SJSA1 (cell line): ENCODE measurements at places on chromosomes 16 and 17. TPM values are rescaled to one million over a fixed set of nuclear protein-coding genes. Genes with fewer than 3 reads are reported as not detected.

DNA sequence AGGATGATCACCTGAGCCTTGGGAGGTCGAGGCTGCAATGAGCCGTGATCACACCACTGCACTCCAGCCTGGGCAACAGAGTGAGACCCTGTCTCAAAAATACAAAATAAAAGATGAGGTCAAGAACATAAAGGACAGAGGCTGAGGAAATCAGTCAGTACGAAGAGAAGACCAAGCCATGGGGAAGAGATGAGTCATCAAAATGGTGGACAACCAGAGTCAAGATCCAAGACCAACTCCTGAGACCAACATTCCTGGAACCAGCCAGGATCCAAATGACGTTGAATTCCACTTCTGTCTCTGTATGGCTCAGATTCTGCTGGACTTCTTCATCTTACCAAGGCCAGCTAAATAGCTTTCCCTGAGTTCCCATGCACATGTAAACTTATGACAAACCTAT, 44.8 kb upstream of the NOG start:
- DNase-seq: no peak

GRCh38 chr17:50043290-50044148, 12.4 kb upstream of the ITGA3 start:
- DNase-seq: no peak

DNA sequence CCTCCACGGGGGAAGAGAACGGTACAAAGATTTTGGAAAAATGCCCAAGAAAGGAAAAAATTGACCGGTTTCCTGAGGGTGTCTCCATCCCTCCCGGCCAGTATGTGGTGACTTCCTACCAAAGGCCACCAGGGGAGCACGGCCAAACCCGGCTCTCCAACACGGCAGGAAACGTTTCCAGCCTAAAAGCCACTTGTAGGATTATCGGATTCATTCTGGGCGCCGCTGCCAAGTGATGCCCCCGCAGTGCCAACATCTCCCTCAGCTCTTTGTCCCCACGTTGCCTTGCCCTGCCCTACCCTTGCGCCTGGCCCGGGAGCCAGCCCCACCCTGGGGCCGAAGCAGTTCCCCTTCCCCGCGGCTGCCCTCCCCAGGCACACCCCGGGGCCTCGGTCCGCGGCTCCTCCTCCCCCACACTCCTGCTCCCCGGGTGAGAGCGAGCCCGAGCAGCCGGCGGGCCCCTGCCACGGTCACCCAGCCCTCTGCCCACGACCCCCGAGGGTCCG, 688 bp downstream of the CRK start:
- DNase-seq: peak; percentile 66

HGS gene
- total RNA-seq: 126 and 146 TPM in 2 replicates

ABCC11 gene
- 0.66 TPM in 1 of 2 replicates, not detected in the other for total RNA-seq

DNA sequence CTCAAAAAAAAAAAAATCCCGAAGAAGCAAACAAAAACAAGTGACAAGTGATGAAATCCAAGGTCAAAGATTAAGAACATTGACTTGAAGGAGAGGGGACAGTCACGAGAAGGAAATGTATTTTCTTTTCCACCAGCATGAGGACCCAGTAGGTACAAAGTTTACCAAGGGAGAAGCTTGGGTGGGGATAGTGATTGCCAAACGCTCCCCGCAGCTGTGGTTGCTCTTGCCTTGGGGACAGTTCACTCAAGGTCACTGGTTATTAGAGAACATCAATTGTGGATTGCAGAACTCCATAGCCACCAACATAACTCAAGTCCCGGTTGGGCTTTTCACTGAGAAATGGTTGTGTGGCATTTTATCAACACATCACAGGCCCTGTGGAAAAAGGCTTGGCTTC, 27.0 kb downstream of the RSL1D1 start:
- no peak for DNase-seq

ZFPM1 gene
- 0.38 and 0.92 TPM in 2 replicates for total RNA-seq

CDH3 gene
- 0.34 and 4.9 TPM in 2 replicates for total RNA-seq

SOCS1 gene
- total RNA-seq: 8.1 and 9.0 TPM in 2 replicates

DNA sequence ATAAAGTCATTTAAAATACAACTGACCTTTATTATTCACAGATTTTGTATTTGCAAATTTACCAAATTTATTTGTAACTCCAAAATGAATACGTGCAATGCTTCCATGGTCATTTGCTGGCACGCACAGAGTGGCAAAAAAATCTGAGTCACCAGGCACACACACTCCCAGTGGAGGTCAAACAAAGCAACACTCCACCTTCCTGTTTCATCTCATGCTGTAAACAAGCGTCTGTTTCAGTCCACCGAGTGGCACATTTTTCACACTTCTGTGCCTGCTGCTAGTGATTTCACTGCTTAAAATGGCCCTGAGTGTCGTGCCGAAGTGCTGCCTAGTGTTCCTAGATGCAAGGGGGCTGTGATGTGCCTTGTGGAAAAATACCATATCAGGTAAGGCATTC, 17.8 kb upstream of the ITGAE start:
- no peak for DNase-seq

RBFOX1 gene
- total RNA-seq: not detected in 2 replicates

NLK gene
- total RNA-seq: 19.3 and 21.8 TPM in 2 replicates

DNA sequence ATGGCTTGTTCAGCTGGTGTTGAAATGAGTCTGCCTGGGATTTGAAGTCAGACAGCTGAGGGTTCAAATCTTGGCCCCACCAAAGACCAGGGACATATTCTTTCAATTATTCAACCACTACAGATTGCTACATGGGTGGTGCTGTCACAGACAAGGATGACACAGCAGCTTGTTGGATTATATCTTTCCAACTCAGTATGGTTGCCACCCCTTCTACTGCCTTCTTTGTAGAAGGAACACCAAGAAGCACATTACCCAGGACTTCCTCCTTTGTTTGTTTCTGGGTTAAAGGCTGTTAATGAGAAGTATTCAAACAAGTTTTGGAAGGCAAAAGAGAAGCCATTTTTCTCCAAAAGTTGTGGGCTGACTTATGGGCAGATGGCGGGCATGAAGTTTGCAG, 78.6 kb downstream of the COPRS start:
- no peak for DNase-seq

- DNase-seq: no peak
Measured at GRCh38 chr17:39688475-39688835, 598 bp upstream of the PGAP3 start.

NTN3 gene
- total RNA-seq: 0.24 TPM in 1 of 2 replicates, not detected in the other

BRIP1 gene
- 31.2 and 53.2 TPM in 2 replicates for total RNA-seq

- DNase-seq: no peak
Measured at GRCh38 chr16:78962457-78962929, 638.0 kb downstream of the MAF start.

DNA sequence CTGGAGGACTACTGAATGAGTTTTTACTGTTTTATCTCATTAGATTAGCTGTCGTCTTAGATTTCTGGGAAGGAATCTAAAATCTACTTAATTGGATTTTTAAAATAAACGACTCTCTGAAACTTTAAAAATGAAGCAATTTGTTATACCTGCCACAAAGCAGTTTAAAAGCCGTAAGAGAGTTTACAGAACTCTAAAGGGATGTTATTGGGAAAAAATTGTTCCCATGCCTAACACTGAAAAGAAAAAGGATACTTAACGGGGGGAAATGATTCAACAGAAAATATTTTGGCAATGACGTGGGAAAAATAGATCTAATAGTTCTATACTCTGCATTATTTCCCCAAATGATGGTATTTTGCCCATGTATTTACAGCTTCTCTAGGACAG, 27.0 kb downstream of the ARHGAP17 start:
- no peak for DNase-seq

FOXL1 gene
- 39.4 and 43.2 TPM in 2 replicates for total RNA-seq

DNA sequence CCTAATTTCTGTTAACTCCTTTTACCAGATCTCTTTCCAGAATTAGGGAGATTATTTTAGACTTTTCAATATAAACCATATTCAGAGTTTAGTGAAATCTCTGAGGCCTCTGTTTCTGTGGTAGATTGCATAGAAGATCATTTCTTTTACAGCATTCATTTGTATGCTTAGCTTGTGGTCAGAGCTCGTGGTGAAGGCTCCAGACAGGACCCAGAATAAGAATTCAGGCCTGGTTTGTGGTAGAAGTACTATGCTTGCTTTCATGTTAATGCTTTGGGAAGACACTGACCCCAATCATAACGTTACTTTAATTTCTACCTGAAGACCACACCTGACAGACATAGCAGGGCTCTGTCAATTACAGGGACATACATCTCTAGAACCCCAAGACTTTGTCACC, 258.1 kb downstream of the FTO start:
- DNase-seq: no peak

DNA sequence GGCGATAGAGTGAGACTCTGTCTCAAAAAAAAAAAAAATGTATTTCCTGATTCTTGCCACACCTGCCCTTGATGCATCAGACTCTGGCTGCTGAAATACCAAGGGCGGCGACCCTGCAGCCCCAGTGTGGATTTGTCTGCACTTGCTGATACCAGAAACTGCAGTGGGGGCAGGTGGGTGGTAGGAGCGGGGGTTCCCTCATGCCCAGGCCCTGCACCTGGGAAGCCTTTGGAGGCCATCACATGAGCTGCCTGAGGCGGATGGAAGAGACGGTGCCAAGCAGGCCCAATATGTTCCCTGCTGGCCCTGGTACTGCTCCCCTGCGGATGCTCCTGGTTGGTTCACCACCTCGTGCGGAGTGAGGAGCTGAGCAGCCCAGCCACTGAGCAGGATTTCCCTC, 50.6 kb downstream of the MARF1 start:
- DNase-seq: no peak

- DNase-seq: no peak
Measured at GRCh38 chr17:36500745-36501225, 14.3 kb downstream of the ZNHIT3 start.

CCL4 gene
- not detected in 2 replicates for total RNA-seq

CDRT15 gene
- not detected in 2 replicates for total RNA-seq

DNA sequence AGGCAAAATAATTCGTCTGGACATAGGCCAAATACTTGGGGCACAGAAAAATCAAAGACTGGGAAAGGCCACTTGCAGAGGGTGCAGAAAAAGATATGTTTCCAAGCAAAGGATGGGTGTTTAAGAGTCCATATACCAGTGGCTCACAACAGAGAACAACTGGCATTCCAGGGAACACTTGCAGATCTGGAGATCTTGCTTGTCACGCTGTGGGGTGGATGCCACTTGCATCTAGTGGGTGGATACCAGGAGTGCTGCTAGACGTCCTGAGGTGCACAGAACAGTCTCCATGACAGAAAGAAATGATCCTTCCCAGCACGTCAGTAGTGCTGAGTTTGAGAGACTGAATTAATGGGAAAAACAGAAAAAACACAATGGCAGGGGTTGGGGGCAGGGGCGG, 8.4 kb downstream of the CBX8 start:
- no peak for DNase-seq

- DNase-seq: no peak
Measured at GRCh38 chr16:48609652-48610029, 339 bp downstream of the N4BP1 start.

DNA sequence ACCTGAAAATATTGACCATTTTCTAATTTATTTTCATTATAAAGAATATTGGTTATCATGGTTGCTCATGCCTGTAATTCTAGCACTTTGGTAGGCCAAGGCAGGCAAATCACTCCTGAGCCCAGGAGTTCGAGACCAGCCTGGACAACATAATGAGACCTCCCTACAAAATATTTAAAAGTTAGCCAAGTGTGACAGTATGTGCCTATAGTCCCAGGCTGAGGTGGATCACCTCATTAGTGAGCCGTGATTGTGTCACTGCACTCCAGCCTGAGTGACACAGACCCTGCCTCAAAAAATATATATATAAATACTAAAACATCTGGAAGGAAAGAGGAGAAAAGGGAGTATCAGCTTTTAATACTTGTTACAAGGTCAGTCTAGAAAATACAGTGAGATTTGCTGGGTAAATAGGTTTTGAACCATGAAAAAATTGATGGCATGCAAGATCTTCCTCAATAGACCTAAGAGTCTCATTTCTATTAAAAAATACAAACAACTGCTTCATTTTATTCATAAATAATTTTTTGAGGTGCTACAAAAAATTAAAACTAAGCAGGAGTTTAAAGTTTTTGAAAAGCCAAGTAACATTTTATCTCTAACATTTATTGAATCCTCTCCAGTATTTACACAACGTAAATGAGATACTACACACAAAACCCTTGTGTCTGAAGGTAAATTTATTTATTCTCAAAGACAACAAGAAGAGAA, 47.7 kb downstream of the TUBD1 start:
- no peak for DNase-seq

ABCA9 gene
- not detected in 2 replicates for total RNA-seq

- DNase-seq: no peak
Measured at GRCh38 chr17:37286430-37286829, 89.4 kb upstream of the C17orf78 start.

DNA sequence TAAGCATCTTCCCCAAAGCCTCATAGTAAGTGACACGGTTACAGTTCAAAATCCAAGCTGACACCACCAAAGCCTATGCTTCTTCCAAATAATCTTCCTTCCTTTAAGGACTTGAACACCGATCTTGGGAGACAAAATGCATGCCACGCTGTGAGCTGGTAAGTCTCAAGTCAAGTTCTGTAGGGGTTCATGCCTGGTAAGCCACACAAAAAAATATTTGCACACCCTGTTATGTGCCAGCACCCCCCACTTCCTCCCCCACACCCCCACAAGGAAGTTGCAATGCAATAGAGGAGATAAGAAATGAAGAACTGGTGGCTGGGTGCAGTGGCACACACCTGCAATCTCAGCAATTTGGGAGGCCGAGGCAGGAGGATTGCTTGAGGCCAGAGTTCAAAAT, 5.6 kb downstream of the NOG start:
- DNase-seq: no peak

CTRB2 gene
- total RNA-seq: not detected in 2 replicates

MEFV gene
- not detected in 2 replicates for total RNA-seq

DNA sequence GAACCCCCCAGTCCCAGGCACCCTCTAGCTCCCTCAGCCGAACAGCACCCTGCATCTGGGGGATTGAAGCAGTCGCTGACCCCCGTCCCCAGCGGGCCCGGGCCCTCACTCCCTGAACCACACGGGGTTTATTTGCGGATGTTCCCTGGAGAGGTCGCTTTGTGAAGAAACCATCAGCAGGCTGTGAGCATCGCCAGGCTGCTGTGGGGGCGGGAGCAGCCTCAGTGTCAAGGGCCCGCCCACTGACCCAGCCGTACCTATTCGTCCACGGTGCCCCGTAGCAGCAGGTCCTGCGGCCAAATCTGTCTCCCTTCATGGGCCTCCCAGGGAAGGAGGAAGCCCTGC, 6.4 kb upstream of the RAB40C start:
- DNase-seq: no peak

DNA sequence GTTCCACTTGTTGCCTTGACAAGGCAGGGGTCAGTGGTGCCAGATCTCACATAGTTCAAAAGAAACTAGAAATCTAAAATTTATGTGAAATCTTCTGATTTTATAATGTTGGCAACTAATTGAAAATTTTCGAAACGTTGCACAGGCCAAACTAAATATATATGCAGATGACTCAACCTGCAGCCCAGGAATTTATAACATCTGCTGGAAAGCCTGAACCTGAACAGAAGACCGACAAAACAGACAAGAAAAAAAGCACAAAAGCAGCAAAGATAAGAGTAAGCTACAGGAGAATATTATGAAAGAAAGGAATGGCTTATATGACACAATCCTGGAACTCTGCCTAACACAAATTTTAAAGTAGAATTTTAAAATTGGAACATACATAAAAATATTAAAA, 207.6 kb downstream of the CEP112 start:
- DNase-seq: no peak
